Osteocyte (in vitro differentiated cells): ENCODE measurements at places on chromosomes 7 and 10. TPM values are rescaled to one million over a fixed set of nuclear protein-coding genes. Genes with fewer than 3 reads are reported as not detected.

The SLIT1 gene
- total RNA-seq = 0.16 TPM in 1 of 2 replicates, not detected in the other

DNA sequence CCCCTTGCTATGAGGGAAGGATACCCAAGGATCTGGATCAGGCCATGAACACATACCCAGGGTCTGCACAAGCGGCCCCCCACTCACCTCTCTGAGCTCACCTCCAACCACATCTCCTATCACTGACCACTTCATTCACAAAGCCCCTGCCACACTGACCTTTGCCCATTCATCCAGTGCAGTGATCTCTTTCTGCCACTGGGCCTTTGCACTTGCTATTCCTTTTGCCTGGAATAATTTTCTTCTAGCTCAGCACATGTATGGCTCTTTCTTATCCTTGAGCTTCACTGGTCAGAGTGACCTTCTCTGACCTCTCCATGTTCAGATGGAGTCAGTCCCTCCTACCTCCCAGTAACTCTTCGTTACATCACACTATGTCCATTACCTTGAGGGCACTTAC is 48.3 kb downstream of the ADRA2A start:
- peak; percentile 36 for DNase-seq
- H3K27ac ChIP-seq = no peak overlapping the region
- no peak overlapping the region for H3K4me3 ChIP-seq
- H3K27me3 ChIP-seq = peaks cover 2% of the 10 kb centered on the region
- H3K36me3 ChIP-seq = no peaks in the 10 kb centered on the region
- H3K4me1 ChIP-seq = no peaks in the 10 kb centered on the region

- no peak overlapping the region for H3K27ac ChIP-seq
- H3K4me3 ChIP-seq = no peak overlapping the region
- H3K36me3 ChIP-seq = peaks cover 7% of the 10 kb centered on the region
- no peaks in the 10 kb centered on the region for H3K27me3 ChIP-seq
Measured at GRCh38 chr7:69903410-69903809, 305.1 kb downstream of the AUTS2 start.

DNA sequence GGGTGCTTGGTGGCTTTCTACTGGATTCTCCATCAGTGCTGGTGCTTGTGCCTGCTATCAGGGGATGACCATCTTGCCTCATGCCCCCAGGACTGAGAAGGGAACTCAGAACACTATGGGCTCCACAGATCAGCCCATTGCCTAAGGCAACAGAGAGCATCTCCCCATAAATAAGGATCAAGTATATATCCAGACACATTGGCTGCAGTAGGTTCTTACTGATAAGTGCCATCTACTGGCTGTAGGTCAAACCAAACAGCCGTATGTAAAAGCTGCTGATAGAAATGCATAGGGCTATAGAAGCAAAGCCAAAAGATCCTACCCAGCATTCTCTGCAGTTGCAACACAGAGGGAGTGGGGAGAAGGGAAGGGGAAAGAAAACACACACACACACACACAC is 153.7 kb downstream of the CDK14 start:
- peaks cover 53% of the 10 kb centered on the region for H3K36me3 ChIP-seq
- H3K4me1 ChIP-seq = peaks cover 21% of the 10 kb centered on the region
- H3K4me3 ChIP-seq = no peak overlapping the region
- no peak for DNase-seq
- no peak overlapping the region for H3K27ac ChIP-seq
- no peaks in the 10 kb centered on the region for H3K27me3 ChIP-seq

DNA sequence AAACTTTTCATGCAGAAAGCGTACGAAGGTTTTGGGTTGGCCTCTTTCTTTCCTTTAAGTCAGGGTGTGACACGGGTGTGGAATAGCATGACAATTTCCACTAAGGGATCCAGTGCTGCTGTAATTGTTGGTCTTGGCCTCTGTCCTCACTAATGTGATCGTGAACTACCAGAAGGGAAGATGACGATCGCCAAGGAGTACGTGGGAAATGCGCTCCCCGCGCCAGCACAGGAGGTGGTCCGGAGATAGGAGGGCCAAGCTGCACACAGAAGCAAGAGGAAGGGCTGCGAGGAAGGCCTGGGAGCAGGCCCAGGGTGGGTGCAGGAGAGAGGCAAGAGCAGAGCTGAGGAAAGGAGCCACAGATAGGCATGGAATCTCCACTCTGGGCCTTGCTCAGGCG is 79.7 kb upstream of the PODXL start:
- no peak for DNase-seq
- no peaks in the 10 kb centered on the region for H3K36me3 ChIP-seq
- H3K4me1 ChIP-seq = peaks cover 37% of the 10 kb centered on the region
- H3K27ac ChIP-seq = no peak overlapping the region
- no peaks in the 10 kb centered on the region for H3K27me3 ChIP-seq

GRCh38 chr10:71266147-71266917 is 52.7 kb upstream of the SLC29A3 start:
- no peak overlapping the region for H3K4me3 ChIP-seq
- no peak for DNase-seq
- peak overlapping the region; percentile 36 for H3K27ac ChIP-seq
- H3K4me1 ChIP-seq = peaks cover 13% of the 10 kb centered on the region
- no peaks in the 10 kb centered on the region for H3K36me3 ChIP-seq

The NKX2-3 gene
- not detected in 2 replicates for total RNA-seq

DNA sequence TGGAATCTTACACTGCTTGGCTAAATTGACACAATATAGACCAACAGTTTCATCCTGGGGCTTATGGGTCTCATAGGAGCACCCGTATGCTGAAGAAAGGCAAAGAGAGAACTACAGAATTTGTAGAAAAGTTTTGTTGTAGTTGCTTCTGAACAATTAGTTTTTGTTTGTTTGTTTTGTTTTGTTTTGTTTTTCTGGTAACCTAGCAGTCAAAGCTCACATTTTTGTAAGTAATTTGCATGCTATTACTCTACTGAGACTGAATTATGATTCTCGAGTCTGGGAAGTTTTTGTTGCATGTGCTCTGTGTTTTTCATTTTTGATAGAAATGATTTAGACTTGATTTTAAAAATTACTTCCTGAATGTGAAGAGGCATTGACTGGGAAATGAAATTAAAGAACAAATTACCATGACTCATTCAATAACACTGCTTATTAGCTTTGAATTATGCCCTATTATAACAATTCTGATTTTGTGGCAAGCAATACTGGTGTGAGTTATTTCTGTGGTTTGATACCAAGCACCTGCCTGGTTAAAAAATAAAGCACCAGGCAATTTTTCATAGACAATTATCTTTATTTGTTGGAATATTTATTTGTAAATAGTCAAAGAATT is 438 bp downstream of the LSMEM1 start:
- H3K4me3 ChIP-seq = no peak overlapping the region
- peak overlapping the region; percentile 93 for H3K27ac ChIP-seq
- peaks cover 55% of the 10 kb centered on the region for H3K4me1 ChIP-seq

The ATXN7L1 gene
- total RNA-seq = 12.6 and 14.2 TPM in 2 replicates

GRCh38 chr7:75645570-75645969 is 93.2 kb downstream of the HIP1 start:
- peaks cover 14% of the 10 kb centered on the region for H3K4me1 ChIP-seq
- no peak for DNase-seq
- no peak overlapping the region for H3K27ac ChIP-seq
- H3K36me3 ChIP-seq = peaks cover 5% of the 10 kb centered on the region

GRCh38 chr7:149881328-149882247 is 7.8 kb downstream of the ATP6V0E2 start:
- no peak for DNase-seq
- no peak overlapping the region for H3K4me3 ChIP-seq
- H3K27ac ChIP-seq = no peak overlapping the region
- no peaks in the 10 kb centered on the region for H3K36me3 ChIP-seq

GRCh38 chr7:23299770-23300300 is 696 bp downstream of the MALSU1 start:
- peak overlapping the region; percentile 91 for H3K4me3 ChIP-seq

The PRKG1 gene
- 10.5 and 10.8 TPM in 2 replicates for total RNA-seq

GRCh38 chr7:32018845-32019578 is 51.2 kb downstream of the PDE1C start:
- H3K27me3 ChIP-seq = no peaks in the 10 kb centered on the region
- H3K4me3 ChIP-seq = no peak overlapping the region
- DNase-seq = no peak
- peaks cover 68% of the 10 kb centered on the region for H3K4me1 ChIP-seq
- peak overlapping the region; percentile 76 for H3K27ac ChIP-seq

The EVX1 gene
- total RNA-seq = not detected in 2 replicates

The ATOH7 gene
- total RNA-seq = not detected in 2 replicates
